ENCODE measurements at places on chromosomes 5 and 9. TPM values are rescaled to one million over a fixed set of nuclear protein-coding genes. Genes with fewer than 3 reads are reported as not detected.

Gene PRKACG
- not detected for total RNA-seq

- DNase-seq, result no peak
Measured at GRCh38 chr5:138663009-138663408, 87.8 kb upstream of the HSPA9 start.

DNA sequence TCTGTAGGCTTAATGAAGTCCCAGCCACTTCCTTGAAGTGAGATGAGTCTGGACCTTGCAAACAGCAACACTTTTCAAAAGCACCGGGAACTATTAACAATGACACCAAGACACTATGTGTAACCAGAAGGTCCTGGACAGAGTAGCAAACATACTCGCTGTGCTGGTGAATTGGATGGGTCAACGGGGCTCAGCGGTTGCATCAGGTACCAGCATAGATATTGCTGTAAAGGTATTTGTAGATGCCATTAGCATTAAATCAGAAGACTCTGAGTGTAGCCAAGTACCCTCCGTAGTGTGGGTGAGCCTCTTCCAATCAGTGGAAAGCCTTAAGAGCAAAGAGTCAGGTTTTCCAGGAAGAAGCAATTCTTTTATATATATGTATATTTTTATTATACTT lies 140.5 kb downstream of the IRX2 start:
- DNase-seq, result no peak

DNA sequence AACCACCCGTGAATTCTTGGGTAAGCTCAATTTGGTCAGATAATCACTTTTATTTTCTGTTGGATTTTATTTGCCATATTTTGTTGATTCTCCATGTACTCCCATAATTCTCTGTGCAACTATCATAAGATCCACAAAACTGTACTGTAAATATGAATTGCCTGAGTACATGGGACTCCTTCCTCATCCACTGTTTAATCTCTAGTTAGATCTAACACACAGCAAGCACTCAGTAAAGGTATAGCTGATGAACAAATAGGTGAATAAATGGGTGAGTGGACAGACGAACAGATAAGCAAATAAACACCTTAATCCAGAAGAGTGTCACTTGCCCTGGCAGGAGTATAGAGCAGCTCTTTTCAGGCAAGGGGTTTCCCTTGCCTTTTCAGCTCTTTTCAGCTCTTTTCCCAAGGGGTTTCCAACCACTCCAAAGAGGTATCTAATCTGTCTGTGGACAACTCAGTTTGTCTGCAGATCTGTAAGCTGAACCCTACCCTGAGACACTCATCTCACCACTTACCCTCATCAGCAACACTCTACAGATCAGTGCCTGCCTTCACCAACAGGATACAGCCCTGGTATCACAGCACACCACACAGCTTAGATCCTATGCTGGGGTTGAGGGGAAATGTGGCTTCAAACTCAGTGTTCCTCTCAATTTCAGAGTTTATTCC lies 51.2 kb downstream of the SIL1 start:
- DNase-seq, result no peak

All from liver (tissue), 10 donors.